ENCODE measurements at places on chromosomes 1 and 21.

DNA sequence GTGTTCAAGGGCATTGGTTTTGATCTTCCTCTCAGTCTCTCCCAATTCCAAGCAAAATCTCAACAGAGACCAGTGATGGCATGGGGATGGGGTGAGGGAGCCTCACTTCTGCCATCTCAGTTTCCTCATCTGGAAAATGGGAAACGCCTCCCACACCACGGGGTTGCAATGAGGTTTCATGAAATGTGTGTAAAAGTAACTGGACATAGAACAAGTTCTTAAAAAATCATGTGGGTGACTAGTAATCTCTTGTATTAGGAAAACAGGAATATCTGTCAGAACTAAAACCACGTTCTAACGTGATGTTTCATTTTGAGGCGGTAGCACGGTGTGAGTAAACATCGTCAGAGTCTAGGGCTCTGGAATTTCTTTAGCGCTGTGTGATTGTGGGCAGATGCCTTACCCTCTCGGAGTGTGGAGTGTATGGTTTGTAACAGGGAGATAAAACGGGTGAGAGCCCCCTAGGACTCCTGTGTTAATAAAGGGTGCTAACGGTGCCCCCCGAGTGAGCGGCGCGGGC, 55.5 kb upstream of the DNAJC6 start:
- no peak for DNase-seq

GRCh38 chr1:167747988-167748387, 26.2 kb downstream of the MPZL1 start:
- no peak for DNase-seq

DNA sequence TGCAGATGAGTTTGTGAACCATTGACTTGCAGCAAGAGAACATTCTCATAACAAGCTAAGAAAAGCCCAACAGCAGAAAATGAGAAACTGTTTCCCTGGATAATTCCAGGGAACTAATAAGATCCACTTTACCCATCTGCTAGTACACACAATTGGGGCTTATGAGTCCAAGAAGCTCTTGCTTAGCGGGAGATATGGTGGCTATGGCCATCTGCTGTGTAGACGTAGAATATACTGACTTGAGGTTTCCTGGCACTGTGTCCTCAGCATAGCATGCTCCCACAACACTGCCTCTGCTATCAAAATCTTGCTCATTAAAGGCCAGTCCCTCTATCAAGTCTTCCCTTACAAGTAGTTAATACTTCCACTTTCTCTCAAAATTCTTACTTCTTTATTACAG, 6.8 kb upstream of the RXRG start:
- no peak for DNase-seq

- DNase-seq, result no peak
These were observed 11.9 kb downstream of the IFNLR1 start for GRCh38 chr1:24175033-24175755.

DNA sequence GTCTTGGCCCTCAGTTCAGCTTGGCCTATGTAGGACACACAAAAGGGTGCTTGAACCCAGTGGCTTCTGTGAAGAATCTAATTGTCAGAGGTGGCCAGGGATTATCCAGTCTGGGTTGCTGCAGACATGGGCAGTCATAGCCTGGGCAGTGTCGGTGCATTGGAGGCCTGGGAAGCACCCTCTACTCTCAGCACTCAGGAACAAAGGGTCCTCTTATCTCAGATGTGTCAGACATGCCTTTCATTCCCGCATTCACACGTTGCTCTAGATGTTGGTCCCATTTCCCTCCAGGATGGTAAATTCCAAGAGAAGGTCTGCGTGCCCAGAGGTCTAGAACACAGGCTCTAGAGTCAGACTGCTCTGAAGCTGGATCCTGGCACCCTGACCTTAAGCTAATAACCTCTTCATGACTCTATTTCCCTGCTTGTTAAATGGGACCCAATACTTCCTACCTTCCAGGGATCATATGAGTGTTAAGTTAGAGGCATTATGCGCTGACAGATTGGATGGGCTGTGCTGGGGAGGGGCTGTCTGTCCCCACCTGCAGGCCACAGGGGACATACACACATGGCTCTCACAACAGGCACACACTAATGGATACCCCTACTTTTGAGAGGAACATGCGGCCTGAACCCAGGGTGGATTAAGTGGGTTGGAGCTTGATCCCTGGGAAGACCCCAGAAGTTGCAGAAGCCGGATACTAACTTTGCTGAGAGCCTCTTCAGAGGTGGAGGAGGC, 16.5 kb upstream of the EDN2 start:
- DNase-seq, result no peak

- DNase-seq, result no peak
These were observed 1.8 kb downstream of the ARPC5 start for GRCh38 chr1:183633676-183634343.

- no peak for DNase-seq
These were observed 350.8 kb downstream of the PTPRU start for GRCh38 chr1:29586991-29587745.

DNA sequence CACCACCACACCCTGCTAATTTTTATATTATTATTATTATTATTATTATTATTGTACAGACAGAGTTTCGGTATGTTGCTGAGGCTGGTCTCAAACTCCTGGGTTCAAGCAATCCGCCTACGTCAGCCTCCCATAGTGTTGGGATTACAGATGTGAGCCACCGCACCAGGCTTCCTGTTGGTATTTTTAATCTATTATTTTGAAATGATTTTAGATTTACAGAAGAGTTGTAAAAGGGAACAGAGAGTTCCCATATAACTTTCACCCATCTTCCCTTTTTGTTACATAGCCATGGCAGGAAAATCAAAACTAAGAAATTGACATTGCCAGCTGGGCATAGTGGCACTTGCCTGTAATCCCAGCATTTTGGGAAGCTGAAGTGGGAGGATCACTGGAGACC, 42.9 kb upstream of the CITED4 start:
- no peak for DNase-seq

DNA sequence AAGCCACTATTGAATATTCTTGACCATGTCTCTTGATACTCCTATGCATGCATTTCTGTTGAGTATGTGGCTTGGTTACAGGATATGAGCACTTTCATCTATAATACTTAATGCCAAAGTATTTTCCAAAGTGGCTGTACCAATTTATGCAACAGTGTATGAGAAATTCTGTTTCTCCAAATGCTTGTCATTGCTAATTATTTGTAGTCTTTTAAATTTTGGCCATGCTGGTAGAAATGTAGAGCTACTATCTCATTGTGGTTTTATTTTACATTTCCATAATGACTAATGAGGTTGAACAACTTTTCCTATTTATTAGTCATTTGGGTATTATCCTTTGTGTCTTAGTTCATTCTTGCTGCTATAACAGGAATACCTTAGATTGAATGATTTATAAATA, 71.4 kb upstream of the TSPAN2 start:
- DNase-seq, result no peak

DNA sequence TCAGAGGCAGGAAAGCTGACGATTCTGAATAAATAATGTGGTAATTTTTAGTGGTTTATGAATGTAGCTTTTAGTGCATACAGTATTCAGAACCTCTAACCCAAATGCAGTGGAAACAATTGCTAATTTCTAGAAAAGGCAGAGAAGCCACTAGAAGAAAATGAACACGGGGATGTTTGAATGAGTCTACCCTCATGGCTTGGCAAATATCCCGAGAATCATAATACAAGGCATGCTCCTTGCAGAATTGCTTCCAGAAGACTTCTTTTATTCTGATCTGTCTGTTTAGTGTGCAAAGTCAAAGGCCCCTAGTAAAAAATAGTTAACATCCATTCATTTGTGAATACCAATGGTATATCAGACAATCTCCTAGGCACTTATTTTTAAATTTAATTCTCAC, 246.8 kb downstream of the LMO4 start:
- DNase-seq, result no peak

DNA sequence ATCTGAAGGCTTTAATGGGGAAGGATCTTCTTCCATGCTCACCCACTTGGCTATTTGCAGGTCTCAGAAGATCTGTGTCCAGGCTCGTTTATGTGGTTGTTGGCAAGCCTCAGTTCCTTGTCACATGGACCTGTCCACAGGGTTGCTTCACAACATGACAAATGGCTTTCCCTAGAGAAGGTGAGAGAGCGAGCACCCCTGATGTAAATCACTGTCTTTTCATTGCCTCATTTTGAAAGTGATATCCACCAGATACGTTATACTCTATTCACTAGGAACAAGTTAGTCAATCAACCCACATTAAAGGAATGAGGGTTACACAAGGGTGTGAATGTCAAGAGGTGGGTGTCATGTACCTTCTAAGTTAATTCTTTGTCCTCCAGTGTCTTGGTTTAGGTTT, 433.3 kb downstream of the RPS6KC1 start:
- no peak for DNase-seq

DNA sequence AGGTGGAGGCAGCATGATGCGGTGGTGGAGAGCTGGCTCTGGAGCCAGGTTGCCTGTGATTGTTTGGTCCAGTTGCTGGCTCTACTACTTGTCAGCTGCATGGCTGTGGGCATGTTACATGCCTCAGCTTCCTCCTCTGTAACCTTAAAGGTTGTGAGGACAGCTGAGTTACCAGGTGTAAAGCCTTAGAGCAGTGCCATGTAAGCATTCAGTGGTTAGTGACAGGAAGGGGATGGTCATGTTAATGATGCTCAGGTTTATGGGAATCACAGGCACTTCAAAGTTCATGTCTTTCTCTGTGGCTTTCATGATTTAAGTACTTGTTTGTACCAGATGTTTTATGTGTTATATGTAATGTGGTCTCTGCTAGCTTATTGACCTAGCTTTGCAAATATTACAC, 32.6 kb downstream of the PTGFRN start:
- no peak for DNase-seq

- no peak for DNase-seq
These were observed 47.6 kb downstream of the PLPP3 start for GRCh38 chr1:56531624-56532349.

- no peak for DNase-seq
These were observed 222.0 kb downstream of the TOMM20 start for GRCh38 chr1:234906654-234907053.

- DNase-seq, result no peak
These were observed 16.4 kb downstream of the MTHFR start for GRCh38 chr1:11789126-11790067.

DNA sequence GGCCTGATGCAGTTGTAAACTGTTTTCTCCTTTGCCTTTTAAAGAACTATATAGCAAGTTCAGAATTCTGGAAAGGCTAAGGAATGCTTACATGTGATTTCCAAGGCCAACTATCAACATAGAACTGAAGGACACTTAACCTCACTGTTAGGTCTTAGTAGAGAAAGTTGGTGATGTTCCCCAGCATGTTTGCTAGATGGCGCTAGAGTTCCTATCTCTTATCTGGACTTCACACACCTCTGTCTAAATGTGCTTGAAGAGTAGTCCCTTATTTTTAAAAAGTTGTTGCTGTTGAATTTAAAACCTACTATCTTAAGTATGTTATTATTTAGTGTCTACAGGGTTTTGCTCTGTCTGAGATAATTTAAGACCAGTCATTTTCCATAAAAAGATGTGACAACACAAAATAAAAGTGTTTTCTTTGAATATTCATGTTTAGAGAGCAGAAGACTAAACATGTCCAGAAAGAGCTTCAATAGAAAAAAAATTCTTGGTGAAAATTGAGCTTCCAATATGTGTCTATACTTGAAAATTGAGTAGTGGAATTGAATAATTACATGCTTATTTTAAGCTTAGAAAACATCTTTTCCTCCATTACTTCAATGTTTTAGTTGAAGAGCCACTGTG, 237.3 kb downstream of the S1PR1 start:
- no peak for DNase-seq

- DNase-seq, result no peak
These were observed 442 bp upstream of the CSMD2 start for GRCh38 chr1:34165422-34165921.

GRCh38 chr1:183168308-183168707, 17.8 kb upstream of the LAMC2 start:
- no peak for DNase-seq

- no peak for DNase-seq
These were observed 49.4 kb downstream of the ERG start for GRCh38 chr21:38448671-38449385.
